CD4-positive, alpha-beta memory T cell (primary cell): ENCODE measurements at places on chromosomes 13 and 19.
A peak's percentile ranks its signal among the peaks of the same experiment; 100 is the strongest.

DNA sequence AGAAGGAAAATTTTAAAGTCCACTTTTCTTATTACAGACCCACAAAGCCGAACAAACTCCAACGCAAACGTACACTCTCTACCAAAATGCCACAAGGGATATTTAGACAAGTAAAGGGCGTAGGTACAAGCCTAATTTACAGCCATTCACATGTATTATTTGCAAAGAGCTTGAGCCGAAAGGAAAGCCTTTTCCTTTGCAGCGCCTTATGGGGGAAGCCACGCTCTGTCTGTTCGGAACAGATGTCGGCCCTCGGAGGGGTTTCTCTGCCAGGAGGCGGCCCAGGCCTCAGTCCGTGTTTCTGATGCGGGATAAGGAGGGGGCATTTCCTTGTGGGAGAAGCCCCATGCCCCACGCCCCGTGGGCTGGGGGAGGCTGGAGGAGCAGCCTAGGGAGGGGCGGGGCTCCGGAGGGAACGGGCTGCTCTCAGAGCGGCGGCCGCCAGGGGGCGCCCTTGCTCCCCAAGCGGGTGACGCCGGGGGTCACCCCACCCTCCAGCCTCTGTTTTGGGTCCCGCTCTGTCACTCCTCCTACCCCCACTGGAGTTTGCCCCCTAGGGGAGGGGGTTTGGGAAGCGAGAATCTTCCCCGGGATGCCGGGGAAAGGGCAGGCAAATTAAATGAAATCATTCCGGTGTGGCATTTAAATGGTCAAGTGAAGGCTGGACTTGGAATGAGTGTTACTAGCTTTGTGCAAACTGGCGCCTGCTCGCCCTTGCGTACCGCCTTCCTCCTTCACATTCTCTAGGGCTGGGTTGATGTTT, 2.9 kb downstream of the HTR2A start:
- DNase-seq: peak; percentile 49
- H3K4me3 ChIP-seq: peak overlapping the region; percentile 34
- H3K36me3 ChIP-seq: no peaks in the 10 kb centered on the region

GRCh38 chr19:991174-991931, 7.2 kb downstream of the WDR18 start:
- H3K27ac ChIP-seq: no peak overlapping the region
- no peak overlapping the region for H3K4me3 ChIP-seq
- H3K4me1 ChIP-seq: peaks cover 8% of the 10 kb centered on the region
- DNase-seq: peak; percentile 30

- H3K36me3 ChIP-seq: no peaks in the 10 kb centered on the region
- no peak overlapping the region for H3K4me3 ChIP-seq
- H3K27me3 ChIP-seq: peaks cover 33% of the 10 kb centered on the region
- DNase-seq: no peak
- no peak overlapping the region for H3K27ac ChIP-seq
Observed at GRCh38 chr19:41998246-41999020, 4.4 kb upstream of the ATP1A3 start.

GRCh38 chr13:46676378-46676725, 120.6 kb downstream of the ESD start:
- peaks cover 19% of the 10 kb centered on the region for H3K4me1 ChIP-seq
- no peak overlapping the region for H3K27ac ChIP-seq
- no peak overlapping the region for H3K4me3 ChIP-seq
- no peak for DNase-seq
- H3K27me3 ChIP-seq: no peaks in the 10 kb centered on the region

GRCh38 chr19:10812196-10812595, 23.8 kb downstream of the TMED1 start:
- peaks cover 19% of the 10 kb centered on the region for H3K36me3 ChIP-seq
- H3K27ac ChIP-seq: no peak overlapping the region
- H3K27me3 ChIP-seq: no peaks in the 10 kb centered on the region
- DNase-seq: no peak
- peaks cover 17% of the 10 kb centered on the region for H3K4me1 ChIP-seq
- H3K4me3 ChIP-seq: no peak overlapping the region

DNA sequence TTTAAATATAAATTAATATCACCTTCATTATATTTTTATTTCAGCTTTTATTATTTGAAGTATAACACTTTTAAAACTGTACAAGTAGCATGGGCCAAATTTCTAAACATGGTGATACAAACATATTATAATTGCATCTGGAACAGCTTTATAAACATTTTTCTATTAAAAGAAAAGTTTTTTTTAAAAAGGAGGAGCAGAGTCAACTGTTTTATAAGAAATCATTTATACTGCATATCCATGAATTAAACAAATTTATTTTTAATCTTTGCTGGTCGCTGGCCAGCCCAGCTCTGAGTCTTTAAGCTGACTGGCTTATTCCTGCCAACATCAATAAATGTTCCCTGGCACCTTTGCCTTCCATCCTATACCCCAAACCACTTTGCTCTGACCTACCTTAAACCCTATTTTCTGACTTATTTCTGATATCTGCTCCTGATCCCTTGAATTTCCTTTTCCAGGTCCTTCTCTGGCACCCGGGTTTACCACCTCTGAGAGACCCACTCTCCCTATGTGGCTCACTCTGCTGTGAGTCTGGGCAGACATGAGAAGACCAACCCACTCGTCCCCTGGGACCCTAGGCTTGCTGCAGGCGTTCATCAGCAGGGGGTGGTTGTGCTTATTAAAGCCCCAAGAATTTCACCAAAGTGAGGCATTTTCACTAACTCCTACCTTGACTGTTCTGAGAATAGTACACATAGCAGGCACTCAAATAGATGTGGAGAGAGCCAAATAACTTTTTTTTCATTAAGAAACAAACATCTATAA, 220.3 kb downstream of the KLF12 start:
- no peaks in the 10 kb centered on the region for H3K27me3 ChIP-seq
- peaks cover 32% of the 10 kb centered on the region for H3K4me1 ChIP-seq
- DNase-seq: no peak
- no peak overlapping the region for H3K4me3 ChIP-seq

GRCh38 chr19:16834747-16835146, 5.5 kb downstream of the SIN3B start:
- no peak overlapping the region for H3K27ac ChIP-seq
- H3K36me3 ChIP-seq: peaks cover 40% of the 10 kb centered on the region
- DNase-seq: no peak
- no peak overlapping the region for H3K4me3 ChIP-seq
- no peaks in the 10 kb centered on the region for H3K27me3 ChIP-seq
- H3K4me1 ChIP-seq: peaks cover 12% of the 10 kb centered on the region

GRCh38 chr19:6101291-6101825, 8.9 kb downstream of the RFX2 start:
- H3K36me3 ChIP-seq: no peaks in the 10 kb centered on the region
- peaks cover 3% of the 10 kb centered on the region for H3K4me1 ChIP-seq
- no peak for DNase-seq
- no peaks in the 10 kb centered on the region for H3K27me3 ChIP-seq
- H3K27ac ChIP-seq: no peak overlapping the region

DNA sequence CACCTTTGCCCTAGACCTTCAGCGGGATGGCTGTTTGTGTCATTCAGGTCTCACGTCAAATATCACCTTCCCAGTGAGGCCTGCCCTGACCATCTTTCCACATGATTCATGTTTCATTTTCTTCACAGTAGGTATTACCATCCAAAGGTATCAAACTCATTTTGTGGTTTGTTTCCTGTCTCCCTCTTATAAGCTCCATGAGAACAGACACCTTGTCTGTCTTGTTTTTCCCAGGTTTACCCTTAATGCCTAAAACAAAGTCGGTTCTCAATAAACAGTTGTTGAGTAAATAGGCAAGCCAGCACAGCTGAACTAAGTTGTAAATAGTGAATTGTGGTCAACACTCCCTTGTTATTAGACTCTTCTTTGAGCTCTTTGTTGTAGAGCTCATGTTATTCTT, 122.6 kb upstream of the GJB6 start:
- no peaks in the 10 kb centered on the region for H3K4me1 ChIP-seq
- H3K27ac ChIP-seq: no peak overlapping the region
- H3K27me3 ChIP-seq: no peaks in the 10 kb centered on the region
